Activated T-cell treated with anti-CD3 and anti-CD28 coated beads, Interleukin-2, amount 50 U/mL, for 1 hour (primary cell): ENCODE measurements at places on chromosomes 6 and 20.

DNA sequence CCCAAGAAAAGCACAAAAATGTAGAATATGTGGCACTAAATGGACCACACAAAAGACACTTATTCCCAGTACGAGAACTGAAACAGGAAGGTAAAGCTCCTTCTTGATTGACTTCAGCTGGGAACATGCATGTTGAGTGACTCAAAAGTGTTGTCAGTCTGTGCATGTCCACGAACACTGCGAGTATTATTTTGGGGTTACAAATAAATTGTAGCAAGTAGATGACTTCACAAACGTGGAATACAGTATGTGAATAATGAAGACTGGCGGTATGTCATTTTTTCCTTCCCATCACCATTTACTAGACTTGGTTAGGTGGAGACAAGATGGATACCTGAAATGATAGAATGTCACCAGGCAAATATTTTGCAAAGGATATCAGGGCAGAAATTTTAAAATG lies 45.4 kb downstream of the L3MBTL3 start:
- no peak for DNase-seq

DNA sequence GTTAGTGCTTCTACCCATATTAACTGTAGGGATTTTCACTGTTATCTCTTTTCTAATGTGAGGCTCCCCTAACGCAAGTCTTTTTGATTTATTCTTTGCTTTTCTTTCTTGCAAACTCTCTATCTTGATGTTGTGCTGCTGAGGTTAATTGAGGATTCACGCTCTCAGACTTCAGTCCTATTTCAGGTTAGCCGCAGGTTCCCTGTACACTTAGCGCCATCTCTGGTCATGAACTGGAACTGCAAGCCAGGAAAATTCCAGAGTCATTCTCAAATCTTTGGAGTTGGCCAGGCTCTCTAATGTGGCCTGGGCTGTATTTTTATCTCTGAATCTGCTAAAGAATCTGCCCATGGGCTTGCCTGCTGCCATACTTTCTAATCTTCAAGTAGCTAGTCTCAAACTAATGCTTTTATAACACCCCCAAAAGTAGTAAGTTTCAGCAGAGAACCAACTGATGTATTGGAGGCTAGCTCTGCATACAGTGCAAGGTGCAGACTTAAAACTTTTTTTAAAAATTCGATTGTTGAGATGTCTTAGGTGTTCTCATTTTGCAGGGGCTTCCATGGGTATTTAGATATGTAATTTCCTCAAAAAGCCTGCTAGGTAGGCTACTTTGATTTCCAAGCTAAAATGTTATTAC lies 91.1 kb upstream of the OPRM1 start:
- no peak for DNase-seq

GRCh38 chr6:43814111-43814510 lies 44.1 kb downstream of the VEGFA start:
- no peak for DNase-seq

DNA sequence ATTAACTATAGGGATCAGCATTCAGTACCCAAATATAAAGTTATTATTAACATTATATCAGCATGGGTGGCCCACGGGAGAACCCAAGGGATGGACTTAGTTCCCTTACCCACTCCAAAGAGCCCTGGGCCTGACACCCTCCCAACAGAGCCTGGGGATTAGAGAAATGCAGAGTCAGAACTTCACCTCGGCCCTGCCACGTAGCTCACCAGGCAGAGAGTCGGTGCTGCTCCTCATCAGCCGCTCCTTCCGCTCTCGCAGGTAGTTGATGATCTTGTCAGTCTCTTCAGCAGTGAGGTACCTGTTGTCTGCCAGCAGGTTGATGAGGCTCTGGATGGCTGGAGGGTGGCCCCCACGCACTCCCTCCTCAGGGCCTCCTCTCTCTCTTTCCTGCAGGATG lies 26.6 kb downstream of the NCOA5 start:
- no peak for DNase-seq

GRCh38 chr20:41141153-41141815 lies 3.9 kb downstream of the PLCG1 start:
- DNase-seq, result peak; percentile 29

DNA sequence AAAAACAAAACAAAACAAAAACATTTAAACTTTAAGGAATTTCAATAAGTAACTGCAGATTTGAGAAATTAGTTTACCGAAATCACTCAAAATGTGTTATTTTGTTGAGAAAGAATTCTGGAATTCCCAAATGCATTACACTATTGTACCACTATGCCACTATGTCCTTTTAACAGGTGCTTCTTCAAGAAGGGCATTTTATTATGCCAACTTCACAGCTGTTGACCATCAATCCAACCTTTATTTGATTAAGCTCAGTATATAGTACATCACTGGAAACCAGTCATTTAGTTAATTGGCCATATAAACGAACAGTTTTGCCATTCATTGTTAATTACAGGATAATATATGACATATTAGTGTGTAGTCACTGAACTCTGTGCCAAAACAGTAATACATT lies 221.7 kb downstream of the ARHGAP18 start:
- no peak for DNase-seq

- no peak for DNase-seq
Measured at GRCh38 chr20:16005021-16005914, 568.0 kb downstream of the KIF16B start.

DNA sequence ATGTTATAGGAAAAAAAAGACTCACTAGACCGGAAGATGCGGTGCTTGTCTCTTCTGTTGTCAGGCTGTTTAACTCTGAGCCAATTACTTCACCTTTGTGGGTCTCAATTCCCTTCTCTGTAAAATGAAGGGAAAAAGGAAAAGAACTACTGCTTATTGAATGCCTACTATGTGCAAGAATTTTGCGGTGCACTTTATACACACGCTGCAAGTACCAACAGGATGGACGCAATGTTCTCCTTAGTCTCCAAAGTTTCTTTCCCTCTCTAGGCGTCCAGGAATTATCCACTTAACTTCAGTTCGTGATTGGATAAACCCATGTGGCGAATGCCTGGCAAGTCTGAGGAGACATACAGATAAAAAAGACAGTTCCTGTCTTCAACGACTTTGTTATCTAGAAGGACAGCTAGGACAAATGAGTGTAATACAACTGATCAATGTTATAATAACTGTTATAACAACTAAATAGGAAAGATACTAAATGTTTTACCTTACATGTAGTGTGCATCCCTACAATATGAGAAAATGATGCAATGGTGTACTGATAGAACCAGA lies 69.0 kb upstream of the JARID2 start:
- DNase-seq, result no peak

DNA sequence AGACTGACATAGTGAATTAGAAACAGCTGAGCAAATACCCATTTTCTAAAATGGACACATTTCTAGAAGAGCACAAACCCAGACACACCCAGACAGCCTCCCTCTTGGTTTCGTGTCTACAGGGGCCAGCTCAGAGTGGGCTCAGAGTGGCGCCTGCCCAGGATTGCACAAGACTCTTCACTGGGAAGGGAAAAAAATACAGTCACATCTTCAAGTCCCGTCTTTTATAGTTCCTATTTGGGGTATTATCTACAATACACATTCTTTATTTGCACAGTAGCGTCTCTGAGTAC lies 246.1 kb upstream of the AFDN start:
- no peak for DNase-seq

GRCh38 chr20:17806739-17807441 lies 107.1 kb downstream of the BANF2 start:
- DNase-seq, result no peak

GRCh38 chr20:44395461-44396340 lies 40.2 kb downstream of the HNF4A start:
- no peak for DNase-seq

GRCh38 chr20:52493171-52493721 lies 301.7 kb upstream of the ZFP64 start:
- DNase-seq, result peak; percentile 18

GRCh38 chr6:43990627-43991619 lies 136.3 kb downstream of the MRPL14 start:
- DNase-seq, result peak; percentile 4

DNA sequence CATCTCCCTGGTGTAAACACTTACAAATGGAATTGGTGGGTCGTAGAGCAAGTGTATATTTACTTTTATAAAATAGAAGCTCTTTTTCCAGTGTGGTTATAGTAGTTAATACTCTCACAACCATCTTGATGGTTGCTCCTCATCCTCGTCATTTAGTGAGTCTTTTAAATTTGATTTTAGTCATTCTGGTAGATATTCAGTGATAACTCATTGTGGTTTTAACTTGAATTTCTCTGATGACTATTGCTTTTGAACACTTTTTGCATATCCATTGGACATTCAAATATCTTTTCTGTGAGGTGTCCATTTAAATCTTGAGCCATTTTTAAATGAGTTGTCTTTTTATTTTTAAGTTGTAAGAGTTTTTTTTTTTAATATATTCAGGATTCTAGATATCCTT lies 189.2 kb upstream of the PHACTR1 start:
- DNase-seq, result no peak

DNA sequence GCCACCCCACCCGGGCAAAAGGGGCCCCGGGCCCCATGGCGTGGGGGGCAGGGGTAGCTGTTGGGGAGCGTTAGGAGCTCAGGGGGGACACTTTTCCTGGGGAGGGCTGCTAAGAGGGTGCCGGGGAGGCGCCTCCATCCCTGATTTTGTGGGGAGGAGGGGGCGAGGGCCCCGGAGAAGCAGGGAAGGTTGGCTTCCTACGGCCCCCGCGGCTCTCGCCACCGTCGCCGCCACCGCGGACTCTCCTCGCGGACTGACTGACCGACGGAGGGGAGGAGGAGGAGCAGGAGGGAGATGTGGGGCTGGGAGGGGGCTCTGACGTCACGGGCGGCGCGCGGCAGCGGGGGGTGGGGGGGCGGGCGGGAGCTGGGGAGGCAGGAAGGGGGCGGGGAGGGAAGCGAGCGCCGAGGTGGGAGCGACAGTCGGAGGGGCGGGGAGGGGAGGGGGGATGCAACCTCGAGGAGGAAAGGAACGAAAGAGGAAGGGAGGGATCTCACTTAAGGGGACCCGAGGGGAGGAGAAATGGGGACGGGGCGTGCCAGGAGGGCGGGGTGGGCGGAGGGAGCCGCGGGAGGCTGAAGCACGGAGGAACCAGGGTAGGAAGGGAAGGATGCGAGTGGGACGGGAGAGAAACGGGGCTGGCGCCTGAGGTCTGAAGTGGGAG lies 5.1 kb downstream of the GABBR1 start:
- peak; percentile 62 for DNase-seq

- no peak for DNase-seq
Measured at GRCh38 chr6:144304223-144304848, 19.2 kb downstream of the UTRN start.

DNA sequence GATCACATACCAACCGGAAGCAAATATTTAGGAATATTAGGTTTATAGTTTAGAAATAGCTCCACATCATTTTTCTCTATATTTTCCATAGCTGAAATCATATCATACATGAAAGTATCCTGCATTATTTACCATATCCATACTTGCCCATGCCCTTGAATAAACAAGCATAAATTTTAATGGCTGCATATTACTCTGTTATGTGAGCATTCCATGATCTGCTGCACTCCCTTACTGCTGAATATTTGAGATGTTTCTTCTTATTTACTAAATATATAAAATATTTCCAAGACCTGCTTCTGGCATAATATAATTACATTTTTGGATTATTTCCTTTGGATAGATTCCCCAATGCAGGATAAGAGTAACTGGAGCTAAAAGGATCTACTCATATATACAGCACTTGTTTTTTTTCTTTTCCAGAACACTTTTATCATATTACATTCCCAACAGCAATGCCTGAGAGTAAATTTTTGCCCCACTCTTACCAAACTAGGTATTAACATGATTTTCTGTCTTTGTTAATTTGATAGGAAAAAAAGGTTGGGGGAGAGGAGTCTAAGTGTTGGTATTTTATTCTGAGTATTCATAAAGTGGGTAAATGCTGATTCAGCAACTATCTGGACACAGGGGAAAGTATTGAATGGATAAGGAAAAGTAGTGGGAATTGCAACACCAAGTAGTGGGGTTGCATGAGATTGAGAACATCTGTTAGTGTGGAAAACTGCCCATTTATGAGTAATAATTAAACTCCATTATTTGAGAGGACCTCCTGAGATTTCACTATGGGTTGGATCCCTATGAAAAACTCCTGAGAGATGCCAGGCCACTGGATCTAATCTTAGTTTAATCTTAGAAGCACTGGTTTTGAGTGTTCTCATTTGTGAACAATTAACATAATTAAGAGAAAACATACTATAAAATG lies 76.0 kb downstream of the MAN1A1 start:
- DNase-seq, result no peak

DNA sequence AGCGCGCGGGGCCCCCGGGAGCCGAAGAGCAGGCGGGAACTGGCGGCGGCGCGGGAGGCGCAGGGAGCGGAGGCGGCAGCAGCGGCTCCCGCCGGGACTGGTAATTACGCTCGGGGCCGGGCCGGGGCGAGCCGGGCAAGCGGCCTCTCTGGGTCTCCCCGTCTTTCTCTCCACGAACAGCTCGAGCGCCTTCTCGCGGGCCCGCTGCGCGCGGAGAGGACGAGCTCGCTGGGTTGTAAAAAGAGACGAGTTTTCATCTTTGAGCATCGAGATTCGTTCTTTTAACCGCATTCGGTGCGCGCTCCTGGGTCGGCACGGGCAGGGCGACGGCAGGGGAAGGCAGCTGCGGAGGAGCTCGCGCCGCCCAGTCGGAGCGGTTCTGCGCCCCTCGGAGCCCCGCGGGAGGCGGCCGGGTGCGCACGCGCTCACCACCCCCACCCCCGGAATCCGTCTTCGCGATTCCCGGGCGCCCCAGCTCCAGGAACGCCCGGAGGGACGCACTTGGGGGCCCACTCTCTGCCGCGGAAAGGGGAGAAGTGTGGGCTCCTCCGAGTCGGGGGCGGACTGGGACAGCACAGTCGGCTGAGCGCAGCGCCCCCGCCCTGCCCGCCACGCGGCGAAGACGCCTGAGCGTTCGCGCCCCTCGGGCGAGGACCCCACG lies 38.0 kb downstream of the YTHDF1 start:
- no peak for DNase-seq

- no peak for DNase-seq
Measured at GRCh38 chr6:18293076-18293904, 29.0 kb upstream of the DEK start.

- no peak for DNase-seq
Measured at GRCh38 chr20:407133-407952, 756 bp upstream of the RBCK1 start.

DNA sequence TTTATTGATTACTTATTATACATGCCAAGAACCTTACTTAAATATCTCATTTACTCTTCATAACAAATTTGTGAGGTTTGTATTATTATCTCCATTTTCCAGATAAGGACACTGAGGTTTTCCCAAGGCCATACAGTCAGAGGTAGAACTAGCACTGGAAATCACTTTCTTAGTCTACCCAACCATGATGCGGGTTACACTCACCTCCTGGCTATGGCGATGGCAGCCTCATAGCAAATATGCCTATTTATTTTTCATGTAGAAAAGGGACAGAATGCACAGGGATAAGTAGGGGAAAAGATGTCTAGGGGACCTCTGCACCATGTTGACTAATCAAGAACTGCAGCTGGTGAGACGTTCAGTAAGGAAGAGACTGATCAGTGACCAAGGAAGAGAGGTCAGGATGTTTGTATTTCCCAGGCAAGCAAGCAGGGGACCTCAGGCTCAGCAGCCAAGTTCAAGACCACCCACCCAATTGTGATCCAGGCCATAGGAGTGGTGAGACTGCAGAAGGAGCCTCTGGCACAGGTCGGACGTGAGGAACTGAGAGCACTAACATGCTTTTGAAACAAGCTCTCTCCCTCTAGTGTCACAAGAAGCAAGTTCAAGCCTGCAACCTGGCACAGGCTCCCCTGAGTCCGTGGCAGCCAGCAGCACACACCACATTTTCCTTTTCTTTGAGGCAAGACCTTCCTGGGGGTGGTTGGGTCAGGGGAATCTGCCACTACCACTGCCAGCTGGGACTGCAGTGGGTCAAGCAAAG lies 97.8 kb downstream of the GMPR start:
- DNase-seq, result no peak

GRCh38 chr6:112752305-112752704 lies 405.2 kb downstream of the RFPL4B start:
- no peak for DNase-seq
